ENCODE measurements at places on chromosomes 7 and 10.
A peak's percentile ranks its signal among the peaks of the same experiment; 100 is the strongest.

DNA sequence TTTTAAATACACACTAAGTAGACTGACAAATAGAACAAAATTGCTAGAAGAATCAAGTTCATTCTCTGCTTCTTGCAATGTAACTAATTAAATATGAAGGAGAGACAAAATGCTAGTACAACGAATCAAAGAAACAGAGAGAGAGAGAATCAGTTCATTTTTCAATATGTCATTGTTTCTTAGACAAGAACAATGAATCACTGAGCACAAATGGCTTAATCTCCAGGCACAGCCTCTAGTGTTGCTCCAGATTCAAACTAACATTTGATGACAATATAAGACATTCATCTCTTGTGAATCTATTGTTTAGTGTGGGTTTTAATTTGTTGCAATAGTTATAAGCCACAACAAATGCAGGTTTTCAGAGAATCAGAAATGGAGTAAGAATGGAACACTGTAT, 357.4 kb upstream of the TMEM229A start:
- no peak for DNase-seq

- DNase-seq, result no peak
Measured at GRCh38 chr7:30269490-30269889, 14.9 kb upstream of the ZNRF2 start.

DNA sequence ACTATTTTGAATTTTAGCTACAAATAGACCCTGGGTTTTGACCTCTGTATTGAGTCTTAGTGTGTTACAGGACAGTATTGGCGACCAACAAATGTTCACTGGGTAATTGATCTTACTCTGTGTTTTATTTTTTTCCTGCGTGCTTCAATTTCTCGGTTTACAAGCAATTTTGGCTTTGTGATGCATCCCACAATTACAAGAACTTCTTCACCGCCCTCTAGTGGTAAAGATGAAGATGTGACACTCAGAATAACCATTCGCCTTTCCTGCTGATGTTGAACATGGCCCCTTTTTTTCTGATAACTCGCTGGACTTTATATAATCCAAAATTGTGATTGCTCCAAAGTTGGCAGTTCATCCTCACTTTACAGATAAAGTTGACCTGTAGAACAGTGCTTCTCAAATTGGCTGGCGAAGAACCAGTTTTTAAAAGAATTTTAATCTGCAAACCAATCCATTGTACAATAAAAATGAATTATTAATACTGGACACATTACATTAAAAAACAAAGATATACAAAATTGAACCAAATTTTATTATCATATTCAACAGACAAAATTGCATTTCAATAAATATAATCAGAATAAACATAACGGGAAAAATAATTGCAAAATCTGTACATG, 20.2 kb upstream of the SMC3 start:
- DNase-seq, result peak; percentile 79

GRCh38 chr7:76318488-76319353, 16.2 kb downstream of the HSPB1 start:
- DNase-seq, result peak; percentile 41

DNA sequence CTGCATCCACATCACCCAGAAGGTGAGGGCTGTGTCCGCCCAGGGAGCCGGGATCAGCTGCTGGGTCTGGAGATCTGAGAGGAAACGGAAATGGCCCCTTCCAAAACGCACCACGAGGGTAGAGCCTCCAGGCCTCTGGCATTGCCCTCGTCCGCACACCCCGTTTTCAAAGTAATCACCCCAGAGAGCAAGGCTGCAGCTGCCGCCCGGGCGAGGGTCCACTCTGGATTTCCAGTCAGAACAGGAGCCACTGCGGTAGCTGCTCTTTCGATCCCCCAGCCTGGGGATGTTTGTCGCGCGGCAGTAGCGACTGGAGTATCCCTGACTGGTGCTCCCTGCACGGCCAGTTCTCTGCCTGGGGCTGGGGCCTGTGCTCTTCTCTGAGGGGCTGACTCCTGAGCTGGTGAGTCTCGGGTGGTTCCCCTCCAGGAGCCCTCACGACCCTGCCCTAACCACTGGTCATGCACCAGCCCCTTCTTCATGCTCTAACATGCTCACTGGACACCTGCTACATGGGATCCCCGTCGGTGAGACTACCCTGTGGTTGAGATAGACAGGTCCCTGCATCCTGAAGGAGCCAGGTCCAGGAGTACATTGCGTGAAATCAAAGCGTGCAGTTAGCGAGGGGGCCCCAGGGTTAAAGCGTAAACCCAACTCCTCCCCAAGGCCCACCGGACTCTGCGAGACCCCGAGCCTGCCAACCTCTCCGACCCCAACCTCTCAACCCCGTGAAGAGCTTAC, 99.2 kb downstream of the FOXL3 start:
- DNase-seq, result no peak

DNA sequence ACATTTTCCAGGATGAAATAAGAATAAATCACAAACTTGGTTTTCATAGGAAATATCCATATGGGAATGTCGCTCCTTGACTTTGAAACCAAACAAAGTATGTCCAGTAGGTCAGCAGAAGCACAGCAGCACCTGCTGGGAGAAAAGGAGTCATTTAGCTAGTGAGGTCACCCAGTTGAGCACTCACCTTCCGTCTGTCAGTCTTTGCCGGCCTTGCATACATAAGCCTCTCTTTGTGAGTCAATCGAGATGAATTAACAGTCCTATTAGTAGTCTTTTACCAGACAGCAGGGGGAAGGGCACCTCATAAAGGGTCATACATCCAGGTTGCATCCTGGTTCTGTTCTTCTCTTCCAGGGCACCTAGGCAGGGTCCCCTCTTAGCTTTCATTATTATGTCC, 232.5 kb upstream of the FZD1 start:
- DNase-seq, result peak; percentile 54

DNA sequence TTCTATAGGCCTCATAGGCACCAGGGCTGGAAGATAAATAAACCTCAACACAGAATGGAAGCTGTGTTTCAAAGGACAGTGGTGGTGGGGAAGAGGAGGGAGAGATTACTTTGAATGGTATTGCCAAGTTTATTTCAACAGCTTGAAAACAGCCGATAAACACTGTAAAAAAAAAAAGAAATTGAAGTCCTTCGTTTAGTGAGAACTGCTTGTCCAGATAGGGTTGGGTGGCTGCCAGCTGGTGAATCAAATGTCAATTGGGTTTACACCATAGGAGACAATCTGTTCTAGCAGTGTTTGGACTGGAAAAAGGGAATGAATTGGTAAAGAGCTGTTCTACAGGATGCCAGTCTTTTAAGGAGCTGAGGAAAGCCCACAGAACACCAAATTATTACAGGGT, 254.8 kb downstream of the PHF14 start:
- DNase-seq, result peak; percentile 37

DNA sequence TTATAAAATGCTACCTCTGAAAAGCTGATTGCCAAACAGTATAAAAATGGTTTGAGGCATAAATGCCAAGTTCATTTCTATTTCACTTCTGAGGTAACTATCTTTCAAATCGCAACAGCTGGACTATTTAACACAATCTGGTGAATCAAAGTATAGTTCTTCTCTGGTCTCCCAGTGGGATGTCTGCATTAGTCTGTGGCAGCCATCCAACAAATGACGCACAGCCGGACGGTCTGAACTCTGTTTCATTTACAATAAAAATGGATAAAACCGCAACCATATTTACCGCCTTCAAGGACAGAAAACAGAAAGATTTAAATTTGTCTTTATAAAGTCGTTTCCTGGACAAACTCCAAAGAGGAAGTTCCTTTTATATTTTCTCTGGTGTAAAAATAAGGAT, 41.9 kb downstream of the ENO4 start:
- DNase-seq, result no peak

DNA sequence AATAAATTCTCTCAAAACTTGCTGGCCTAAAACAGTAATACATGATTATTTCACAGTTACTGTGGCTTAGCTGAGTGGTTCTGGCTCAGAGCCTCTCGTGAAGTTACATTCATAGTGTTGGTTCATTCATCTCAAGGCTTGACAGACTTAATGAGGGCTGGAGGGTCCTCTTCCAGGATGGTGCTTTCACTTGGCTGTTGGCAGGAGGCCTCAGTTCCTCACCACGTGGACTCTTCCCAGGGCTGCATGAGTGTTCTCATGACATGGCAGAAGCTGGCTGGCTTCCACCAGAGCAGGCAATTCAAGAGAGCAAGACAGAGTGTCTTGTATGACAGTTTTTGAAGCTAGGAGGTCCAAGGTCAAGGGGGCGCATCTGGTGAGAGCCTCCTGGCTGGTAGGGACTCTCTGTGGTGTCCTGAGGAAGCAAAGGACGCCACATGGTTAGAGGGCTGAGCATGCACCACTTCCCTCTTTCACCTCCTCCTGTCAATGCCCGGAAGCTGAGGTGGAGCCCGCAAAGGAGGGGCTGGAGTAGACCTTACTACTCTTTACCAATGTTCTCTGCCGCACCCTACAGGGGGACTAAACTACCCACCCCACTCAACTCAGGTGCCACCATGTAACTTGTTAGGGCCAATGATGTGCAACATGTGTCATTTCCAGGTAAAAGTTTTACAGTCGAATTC, 58.2 kb upstream of the YAE1 start:
- DNase-seq, result no peak

DNA sequence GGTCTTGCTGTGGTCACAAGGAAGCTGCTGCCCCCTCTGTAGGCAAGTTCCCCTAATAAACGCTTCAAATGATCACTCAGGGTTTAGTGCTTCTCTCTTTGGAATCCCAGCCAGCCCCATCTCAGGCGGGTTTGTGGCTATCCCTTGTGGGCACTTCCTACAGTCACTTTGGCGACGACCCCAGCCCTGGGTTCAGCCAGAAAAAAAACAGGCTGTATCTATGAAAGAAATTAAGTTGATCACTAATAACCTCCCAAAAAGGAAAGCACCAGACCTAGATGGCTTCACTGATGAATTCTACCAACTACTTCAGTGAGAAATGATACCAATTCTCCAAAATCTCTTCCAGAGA, 208.2 kb downstream of the MAD1L1 start:
- no peak for DNase-seq

- no peak for DNase-seq
Measured at GRCh38 chr10:688312-689120, 952 bp downstream of the DIP2C start.
